ENCODE measurements at places on chromosomes 2 and 18. TPM values are rescaled to one million over a fixed set of nuclear protein-coding genes. Genes with fewer than 3 reads are reported as not detected.

DNA sequence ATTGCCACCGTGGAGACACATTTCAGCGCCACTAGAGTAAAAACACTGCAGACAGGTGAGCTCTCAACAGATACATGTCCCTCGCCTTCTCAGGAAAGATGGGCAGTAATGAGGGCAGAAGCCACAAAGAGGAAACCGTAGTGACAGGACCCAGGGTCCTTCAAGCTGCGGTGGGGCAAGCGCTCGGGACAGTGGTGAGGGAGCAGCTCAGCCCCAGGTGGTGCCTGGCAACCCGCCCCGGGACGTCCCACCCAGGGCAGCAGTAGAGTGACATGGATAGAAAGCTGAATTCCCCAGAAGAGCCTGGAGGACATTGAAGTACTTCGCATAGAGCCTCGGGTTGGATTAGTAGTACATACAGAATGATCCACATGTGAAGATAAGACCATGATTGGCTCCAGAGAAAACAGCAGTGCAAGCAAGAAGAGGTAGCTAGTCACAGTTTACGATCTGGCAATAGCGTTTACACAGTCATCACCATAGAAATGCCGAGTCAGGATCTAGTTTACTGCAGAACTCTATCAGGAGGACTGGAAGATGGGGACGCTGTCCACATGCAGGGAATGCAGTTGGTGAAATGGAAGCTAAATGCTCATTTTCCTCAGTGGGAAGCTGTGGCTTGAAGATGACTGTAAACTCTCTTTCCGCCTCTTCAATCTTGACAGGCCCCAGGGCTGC lies 37.4 kb upstream of the ALPP start:
- H3K4me3 ChIP-seq: no peak overlapping the region
- no peak overlapping the region for H3K27ac ChIP-seq
- peak; percentile 5 for DNase-seq
- no peaks in the 10 kb centered on the region for H3K36me3 ChIP-seq
- H3K27me3 ChIP-seq: no peaks in the 10 kb centered on the region
- peaks cover 3% of the 10 kb centered on the region for H3K4me1 ChIP-seq

- H3K4me1 ChIP-seq: peaks cover 16% of the 10 kb centered on the region
- no peak overlapping the region for H3K27ac ChIP-seq
- no peaks in the 10 kb centered on the region for H3K27me3 ChIP-seq
These were observed 25.2 kb upstream of the RGPD4 start for GRCh38 chr2:107801498-107801897.

DNA sequence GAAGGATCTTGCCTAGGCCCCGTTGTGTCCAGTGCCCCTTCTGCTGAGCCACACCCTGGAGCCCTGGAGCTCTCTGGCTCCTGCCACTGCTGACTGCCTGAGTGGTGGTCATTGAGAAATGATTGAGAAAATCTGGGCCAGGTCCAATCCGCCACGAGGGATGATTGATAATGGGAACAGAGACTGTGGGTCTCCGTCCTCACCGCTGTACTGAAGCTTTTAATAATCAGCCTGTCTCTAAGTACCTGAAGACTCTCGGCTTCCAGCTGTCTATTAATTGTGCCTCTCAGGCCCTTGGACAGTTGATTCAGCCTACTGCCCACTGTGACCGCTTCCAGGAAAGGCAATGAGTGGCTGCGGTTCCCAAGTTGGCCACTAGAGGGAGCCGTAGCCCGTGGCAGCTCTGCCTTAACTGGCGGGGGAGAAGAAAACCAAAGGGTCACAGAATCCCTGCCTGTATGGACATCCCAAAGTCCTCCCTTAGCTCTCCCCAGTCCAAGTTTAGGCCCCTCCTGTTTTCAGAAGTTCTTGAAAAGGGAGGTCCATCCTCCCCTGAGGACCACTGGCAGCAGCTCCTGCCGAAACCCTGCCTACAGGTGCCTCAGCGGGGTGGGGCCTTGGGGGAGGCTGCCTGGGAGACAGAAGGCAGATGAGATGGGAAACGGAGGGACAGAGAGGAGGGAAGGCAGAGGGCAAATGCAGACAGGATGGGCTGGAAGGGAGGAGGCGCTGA lies 213.6 kb downstream of the TNS1 start:
- peaks cover 15% of the 10 kb centered on the region for H3K27me3 ChIP-seq
- H3K4me1 ChIP-seq: peaks cover 15% of the 10 kb centered on the region
- H3K36me3 ChIP-seq: peaks cover 16% of the 10 kb centered on the region
- no peak overlapping the region for H3K27ac ChIP-seq

- DNase-seq: no peak
- no peak overlapping the region for H3K27ac ChIP-seq
- H3K36me3 ChIP-seq: no peaks in the 10 kb centered on the region
- H3K4me3 ChIP-seq: no peak overlapping the region
- H3K4me1 ChIP-seq: no peaks in the 10 kb centered on the region
- no peaks in the 10 kb centered on the region for H3K27me3 ChIP-seq
These were observed 60.0 kb downstream of the IL1R2 start for GRCh38 chr2:102051692-102052277.

DNA sequence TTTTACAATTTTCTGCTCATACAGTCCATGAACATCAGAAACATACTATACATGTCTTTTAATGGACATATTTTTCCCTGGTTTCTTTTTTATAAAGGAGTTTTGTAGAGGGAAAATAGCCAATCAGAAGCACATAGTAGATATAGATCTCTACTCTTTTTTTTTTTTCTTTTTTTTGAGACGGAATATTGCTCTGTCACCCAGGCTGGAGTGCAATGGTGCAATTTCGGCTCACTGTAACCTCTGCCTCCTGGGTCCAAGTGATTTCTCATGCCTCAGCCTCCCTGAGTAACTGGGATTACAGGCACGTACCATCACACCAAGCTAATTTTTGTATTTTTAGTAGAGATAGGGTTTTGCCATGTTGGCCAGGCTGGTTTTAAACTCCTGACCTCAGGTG lies 83.2 kb upstream of the MGAT5 start:
- H3K4me1 ChIP-seq: peaks cover 25% of the 10 kb centered on the region
- DNase-seq: no peak

- peak within 1 kb of the TSS; percentile 83 for H3K4me3 ChIP-seq
- H3K27me3 ChIP-seq: no peaks in the 10 kb centered on the region
- peak; percentile 56 for DNase-seq
These were observed at the start of gene CABLES1 for GRCh38 chr18:23134780-23135549. Gene CABLES1, plus strand, starts transcription at chr18:23135485. Its CDS starts 278 bp downstream, at chr18:23135763.

DNA sequence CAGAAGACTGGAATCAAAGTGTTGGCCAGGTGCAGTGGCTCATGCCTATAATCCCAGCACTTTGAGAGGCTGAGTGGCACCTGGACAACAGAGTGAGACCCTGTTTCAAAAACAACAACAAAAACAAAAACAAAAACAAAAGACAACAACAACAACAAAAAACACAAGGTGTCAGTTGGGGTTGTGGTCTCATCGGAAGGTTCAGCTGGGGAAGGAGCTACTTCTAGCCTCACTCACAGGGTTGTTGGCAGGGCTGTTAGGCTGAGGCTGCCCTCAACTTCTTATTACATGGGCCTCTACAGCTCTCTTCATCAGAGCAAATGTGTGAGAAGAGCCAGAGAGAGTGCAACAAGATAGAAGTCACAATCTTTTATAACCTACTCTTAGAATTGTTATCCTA lies 34.6 kb upstream of the CAB39 start:
- no peaks in the 10 kb centered on the region for H3K4me1 ChIP-seq
- H3K27me3 ChIP-seq: peaks cover 7% of the 10 kb centered on the region
- H3K36me3 ChIP-seq: peaks cover 10% of the 10 kb centered on the region
- DNase-seq: no peak

Gene GDF7
- 0.55 TPM for total RNA-seq
